Muscle of back (tissue), 13 donors: ENCODE measurements at places on chromosomes 12 and 14. TPM values are rescaled to one million over a fixed set of nuclear protein-coding genes. Genes with fewer than 3 reads are reported as not detected.

PRPH gene
- 1.5 TPM for polyA plus RNA-seq

PMCH gene
- not detected for polyA plus RNA-seq

GPR137C gene
- 3.9 TPM for polyA plus RNA-seq

LALBA gene
- not detected for polyA plus RNA-seq

ABHD12B gene
- polyA plus RNA-seq, result 0.39 TPM

GDF3 gene
- not detected for polyA plus RNA-seq

VIPAS39 gene
- 20.6 TPM for polyA plus RNA-seq

C1QL4 gene
- polyA plus RNA-seq, result not detected

ARMH4 gene
- 12.3 TPM for polyA plus RNA-seq

SDR9C7 gene
- 0.62 TPM for polyA plus RNA-seq

KLRF1 gene
- polyA plus RNA-seq, result 0.67 TPM

ERP27 gene
- 0.61 TPM for polyA plus RNA-seq

PIP4K2C gene
- 10.4 TPM for polyA plus RNA-seq
